ENCODE measurements at places on chromosomes 3 and 15. TPM values are rescaled to one million over a fixed set of nuclear protein-coding genes. Genes with fewer than 3 reads are reported as not detected.

Gene AADACL2
- total RNA-seq = not detected

Gene PPP1R14D
- not detected for total RNA-seq

Gene GCNT3
- not detected for total RNA-seq

DNA sequence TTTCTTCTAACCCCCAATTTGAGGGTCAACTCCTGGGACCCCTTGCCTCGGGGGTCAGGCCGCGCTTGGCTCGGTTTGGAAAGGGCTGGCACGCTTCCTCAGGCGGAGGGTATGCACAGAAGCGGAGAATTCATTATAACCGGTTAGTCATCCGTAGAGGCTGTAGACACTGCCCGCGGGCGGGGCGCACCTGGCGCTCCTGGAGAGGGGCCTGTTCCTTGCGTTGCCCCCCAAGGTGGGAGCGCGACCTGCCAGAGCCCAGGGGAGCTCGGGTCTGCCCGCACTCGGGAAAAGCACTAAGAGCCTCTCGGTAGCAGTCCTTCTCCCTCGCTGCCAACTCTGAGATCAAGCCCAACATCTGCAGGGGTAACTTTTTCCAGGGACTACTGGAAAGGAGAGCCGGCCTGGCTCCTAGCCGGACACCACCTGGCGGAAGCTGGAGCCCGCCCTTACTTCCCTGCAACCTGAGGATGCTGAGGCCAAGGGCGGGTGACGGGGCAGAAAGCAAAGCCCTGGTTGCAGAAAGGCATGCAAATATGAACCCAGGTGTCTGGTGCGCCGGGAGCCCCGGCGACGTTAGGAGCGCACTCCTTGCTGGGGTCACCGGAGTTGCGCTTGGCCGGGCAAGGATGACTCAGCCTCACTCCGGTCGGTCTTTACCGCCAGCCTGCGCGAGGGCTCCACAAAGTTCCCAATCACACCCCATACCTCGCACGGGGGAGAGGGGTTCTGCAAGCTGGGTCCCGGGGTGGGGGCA lies 1.5 kb upstream of the CACNA2D3 start:
- H3K36me3 ChIP-seq = no peaks in the 10 kb centered on the region
- H3K4me1 ChIP-seq = peaks cover 3% of the 10 kb centered on the region
- no peak overlapping the region for H3K4me3 ChIP-seq
- DNase-seq = no peak
- no peak overlapping the region for H3K27ac ChIP-seq

Data from activated T-helper 2 cell treated with anti-CD3 and anti-CD28 coated beads, Interferon-gamma antibody, Interleukin-2, Interleukin-4, amounts not matched to agents 10 μg/mL and 5 μg/mL and 100 μg/mL, durations not matched to agents 14 hours and 24 hours and 36 hours (primary cell).